ENCODE measurements at places on chromosomes 6 and 20.

GRCh38 chr6:57021086-57021720, 25.3 kb upstream of the KIAA1586 start:
- DNase-seq: peak; percentile 59

DNA sequence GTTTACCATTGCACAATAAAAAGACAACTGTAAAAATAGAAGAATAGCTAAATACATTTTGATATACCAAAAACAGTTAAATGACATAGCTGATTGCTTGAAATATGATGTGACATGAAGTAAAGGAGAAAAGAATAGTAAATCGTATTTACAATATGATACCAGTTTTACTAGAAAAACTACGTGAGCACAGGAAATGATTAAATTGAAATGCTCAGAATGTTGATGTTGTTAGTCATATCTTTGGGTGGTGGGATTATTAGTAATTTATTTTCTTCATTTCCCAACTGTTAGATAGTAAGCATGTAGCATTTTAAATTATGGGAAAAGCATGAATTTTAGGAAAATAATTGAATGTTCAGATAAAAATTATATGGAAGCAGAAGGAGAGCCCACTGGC, 268.3 kb upstream of the TAB2 start:
- no peak for DNase-seq

GRCh38 chr6:71908162-71908765, 21.9 kb downstream of the RIMS1 start:
- DNase-seq: no peak

DNA sequence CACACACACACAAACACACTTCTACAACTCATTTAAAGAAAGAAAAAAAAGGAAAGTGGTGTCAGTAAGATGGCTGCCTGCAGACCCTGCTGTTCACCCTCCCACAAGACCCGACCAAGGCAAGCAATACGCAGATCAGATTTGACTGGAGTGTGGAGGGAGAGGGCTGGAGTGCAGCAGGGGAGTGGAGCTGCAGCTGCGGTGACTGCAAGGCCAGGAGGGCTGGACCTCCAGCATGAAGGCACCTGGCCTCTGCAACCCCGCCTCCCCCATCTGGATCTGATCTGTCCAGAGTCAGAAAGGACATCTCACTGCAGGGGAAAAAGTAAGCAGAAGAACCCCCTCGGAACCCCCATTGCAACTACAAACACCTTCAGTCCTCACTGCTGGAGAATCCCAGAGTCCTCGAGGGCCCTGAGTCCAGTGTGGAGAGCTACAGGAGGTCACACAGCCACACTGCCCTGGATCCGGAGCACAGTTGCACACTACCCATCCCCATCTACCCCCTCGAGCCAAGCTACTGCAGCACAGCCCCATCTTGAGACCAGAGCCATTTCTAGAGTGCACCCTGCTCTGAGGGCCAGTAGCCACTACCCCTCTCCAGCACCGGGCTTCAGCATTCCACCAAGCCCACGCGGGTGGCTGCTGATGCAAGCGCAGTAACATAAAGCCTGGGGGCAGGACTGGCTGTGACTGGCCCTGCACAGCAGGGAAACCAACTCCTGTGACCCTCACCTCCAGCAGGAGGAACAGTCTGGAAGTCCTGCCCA, 41.9 kb upstream of the SRSF6 start:
- DNase-seq: no peak

- DNase-seq: peak; percentile 22
These were observed 4.9 kb upstream of the DEK start for GRCh38 chr6:18269253-18269652.

GRCh38 chr6:7285416-7285815, 27.6 kb downstream of the SSR1 start:
- no peak for DNase-seq

DNA sequence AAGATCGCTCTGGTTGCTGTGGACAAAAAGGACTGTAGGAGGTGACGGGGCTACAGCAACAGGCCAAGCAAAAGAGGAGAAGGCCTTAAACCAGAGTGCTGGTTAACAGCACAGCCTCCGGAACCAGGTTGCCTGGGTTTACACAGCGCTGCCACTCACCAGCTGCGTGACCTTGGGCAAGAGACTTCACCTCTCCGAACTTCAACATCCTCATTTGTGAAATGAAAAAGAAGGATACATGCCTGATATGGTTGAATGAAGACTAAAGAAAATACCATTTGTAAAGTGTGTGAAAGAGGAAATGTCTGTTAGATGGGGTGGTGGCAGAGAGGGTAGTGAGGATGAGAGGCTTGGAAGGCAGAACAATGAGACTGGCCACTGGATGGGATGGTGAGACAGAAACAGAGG, 44.9 kb downstream of the PREX1 start:
- DNase-seq: no peak

DNA sequence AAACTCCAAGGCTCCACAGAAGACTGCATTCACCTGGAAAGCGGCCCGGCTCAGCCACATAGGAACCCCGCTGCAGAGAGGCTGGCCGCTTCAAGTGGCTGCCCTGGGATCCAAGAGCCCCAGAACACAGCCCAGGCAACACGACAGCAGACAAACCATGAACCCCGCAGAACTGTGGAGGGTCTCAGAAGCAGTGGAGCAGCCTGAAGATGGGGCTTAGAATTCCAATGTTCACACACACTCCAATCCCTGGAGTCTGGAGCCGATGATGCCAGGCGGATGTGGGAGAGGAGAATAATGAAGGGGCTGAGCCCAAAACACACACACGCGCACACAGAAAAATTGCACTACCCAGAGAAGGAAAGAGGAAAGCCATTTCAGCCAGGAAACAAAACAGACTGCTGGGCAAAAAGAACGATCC, 52.4 kb downstream of the NINL start:
- no peak for DNase-seq

DNA sequence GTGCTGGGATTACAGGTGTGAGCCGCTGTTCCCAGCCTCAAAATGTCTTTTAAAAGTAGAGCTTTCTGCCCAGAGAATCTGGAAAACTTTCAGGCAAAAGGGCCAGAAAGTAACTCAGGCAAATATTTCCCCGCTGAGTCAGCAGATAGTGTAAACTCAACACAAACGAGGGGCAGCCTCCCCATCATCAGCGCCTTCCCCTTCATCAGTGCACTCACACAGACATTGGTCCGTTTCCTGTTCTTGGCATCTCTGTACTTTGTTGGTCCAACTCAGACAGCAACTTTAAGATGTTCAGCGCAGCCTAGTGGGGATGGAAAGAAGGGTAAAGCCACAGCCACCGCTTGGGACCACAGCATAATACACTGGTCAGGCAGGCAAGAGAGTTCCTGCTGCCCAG, 69.5 kb downstream of the CSE1L start:
- no peak for DNase-seq

DNA sequence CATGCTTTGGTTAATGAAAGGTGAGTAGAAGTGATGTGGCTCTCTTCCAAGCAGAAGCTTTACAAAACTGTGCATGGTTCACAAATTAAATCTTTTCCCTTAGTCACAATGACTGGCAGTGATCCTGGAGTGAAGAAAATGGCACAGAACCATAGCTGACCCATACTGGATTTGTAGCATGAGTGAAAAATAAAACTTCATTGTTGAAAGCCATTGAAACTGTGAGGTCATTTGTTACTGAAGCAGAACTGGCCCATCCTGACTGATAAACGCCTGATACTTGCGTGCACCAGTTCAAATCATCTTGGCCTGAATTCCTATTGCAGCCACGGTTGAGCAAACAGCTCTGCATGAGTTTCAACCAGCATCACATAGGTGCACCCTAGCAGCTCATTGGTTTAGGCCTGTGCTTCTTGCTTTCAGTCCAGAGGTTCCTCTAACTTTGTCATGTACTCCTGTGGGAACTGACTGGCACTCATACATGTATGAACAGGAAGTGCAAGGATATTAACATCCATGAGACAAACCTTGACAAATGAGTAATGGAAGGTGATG, 40.5 kb downstream of the SAMD5 start:
- no peak for DNase-seq

DNA sequence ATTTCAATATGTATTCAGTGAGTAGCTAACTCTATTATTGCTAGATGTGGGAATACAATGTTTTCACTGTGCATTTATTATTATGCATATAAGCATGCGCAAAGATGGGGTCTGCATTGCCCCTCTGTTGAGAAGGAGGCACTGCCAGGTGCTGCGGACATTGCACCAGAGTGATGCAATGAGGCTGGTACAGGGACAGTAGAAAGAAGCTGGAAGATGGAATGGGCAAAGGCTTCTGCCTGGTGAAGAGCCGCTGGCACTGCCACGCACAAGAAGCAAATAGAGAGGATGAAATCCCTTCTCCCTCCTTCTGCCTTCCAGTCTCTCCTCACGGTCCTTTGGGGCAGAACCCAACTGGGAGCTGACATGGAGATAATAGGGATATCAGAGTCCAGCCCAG, 154.5 kb upstream of the TNFAIP3 start:
- DNase-seq: no peak

- DNase-seq: no peak
These were observed 245.0 kb downstream of the TTLL2 start for GRCh38 chr6:167569879-167570278.

GRCh38 chr6:79467716-79468115, 69.5 kb downstream of the LCA5 start:
- no peak for DNase-seq

DNA sequence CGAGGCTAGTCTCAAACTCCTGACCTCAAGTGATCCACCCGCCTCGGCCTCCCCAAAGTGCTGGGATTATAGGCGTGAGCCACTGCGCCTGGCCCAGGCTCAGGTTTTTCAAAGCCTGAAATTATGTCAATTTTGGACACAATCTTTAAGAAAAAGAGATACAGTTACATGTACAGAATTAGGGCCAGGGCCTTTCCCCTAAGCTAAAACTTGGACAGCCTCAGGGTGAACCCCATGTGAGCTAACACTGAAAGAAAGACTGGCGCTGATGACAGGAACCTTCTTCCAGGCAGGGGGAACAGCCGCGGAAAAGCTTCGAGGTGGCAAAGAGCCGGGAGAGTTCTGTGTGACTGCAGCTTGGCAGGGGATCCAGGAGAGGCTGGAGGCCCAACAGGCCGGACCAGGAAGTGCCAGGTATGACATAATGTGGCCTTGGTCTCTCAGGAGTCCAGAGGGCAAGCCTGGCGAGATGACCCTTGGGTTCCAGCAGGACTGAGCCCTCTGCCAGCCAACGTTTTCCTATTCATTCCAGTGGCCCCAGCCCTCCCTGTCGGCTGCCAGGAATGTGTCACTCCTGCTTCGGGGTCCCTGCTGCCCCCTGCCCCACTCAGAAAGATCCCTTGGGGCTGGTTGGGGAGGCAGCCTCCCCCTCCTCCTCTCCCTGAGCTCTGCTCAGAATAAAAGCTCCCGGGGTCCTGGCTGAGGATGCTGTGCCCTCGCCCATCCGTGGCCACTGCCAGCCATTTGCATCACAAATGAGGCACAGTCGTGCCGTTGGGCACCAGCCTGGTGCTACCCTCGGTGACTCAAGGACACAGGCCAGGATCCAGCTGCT, 37.3 kb downstream of the RBM38 start:
- DNase-seq: no peak

- DNase-seq: no peak
These were observed 94.7 kb upstream of the ZNF322 start for GRCh38 chr6:26754212-26754611.

DNA sequence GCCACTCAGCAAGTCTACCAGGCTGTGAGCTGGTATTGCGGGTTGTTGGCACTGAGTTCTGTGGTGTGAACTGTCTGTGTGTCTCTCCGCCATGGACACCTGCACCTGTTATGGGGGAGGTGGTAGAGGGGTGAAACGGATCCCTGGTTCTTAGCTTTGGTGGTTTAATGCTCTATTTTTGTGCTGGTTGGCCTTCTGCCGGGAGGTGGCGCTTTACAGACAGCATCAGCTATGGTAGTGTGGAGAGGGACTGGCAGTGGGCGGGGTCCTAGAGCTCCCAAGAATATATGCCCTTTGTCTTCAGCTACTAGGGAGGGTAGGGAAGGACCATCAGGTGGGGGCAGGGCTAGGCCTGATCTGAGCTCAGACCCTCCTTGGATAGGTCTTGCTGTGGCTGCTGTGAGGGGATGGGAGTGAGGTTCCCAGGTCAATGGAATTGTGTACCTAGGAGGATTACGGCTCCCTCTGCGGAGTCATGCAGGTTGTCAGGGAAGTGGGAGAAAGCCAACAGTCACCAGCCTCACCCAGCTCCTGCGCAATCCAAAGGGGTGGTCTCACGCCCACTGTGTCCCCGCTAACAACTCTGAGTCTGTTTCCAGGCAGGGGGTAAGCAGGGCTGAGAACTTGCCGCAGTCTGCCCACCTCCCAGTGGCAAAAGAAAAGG, 154.3 kb downstream of the CCDC170 start:
- DNase-seq: no peak

GRCh38 chr20:51945881-51946280, 143.6 kb upstream of the SALL4 start:
- no peak for DNase-seq

DNA sequence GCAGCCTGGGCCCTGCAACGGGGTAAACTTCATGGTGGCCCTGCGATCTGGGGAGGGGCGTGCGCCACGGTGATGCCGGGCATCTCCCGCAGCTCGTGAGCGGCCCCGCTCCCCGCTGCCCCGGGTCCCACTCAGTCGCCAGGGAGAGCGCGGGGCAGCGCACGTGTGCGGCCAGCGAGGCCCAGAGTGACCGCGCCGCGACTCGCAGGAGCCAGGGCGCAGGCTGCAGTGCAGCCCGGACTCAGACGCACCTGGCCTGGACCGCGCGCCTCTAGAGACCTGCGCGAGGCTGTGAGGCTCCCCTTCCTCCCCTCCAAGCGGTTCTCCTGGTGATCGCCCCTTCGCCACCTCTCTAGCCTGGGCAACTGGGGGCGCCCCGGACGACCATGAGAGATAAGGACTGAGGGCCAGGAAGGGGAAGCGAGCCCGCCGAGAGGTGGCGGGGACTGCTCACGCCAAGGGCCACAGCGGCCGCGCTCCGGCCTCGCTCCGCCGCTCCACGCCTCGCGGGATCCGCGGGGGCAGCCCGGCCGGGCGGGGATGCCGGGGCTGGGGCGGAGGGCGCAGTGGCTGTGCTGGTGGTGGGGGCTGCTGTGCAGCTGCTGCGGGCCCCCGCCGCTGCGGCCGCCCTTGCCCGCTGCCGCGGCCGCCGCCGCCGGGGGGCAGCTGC, 652 bp downstream of the BMP6 start:
- DNase-seq: no peak

DNA sequence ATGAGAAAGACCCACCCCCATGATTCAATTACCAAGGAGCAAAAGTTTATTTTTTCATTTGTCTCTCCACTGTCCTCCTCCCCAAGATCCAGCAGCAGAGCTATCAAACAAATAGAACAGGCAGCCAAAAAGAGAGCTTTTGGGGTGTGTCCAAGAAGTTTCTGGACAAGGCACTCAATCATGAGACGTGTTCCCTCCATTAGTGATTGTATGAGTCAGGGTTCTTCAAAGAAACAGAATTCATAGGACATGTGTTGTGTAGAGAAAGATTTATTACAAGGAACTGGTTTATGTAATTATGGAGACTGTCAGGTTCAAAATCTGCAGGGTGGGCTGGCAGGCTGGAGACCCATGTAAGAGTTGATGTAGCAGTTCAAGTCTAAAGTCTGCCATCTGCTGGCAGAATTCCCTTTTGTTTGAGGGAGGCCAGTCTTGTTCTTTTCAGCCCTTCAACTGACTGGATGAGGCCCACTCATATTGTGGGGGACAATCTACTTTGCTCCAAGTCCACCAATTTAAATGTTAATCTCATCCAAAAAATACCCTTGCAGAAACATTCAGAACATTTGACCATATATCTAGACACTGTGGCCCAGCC, 248.1 kb upstream of the OPRM1 start:
- no peak for DNase-seq
